ENCODE measurements at places on chromosomes 12 and 14. TPM values are rescaled to one million over a fixed set of nuclear protein-coding genes. Genes with fewer than 3 reads are reported as not detected.

The LMNTD1 gene
- not detected for total RNA-seq

The MANSC4 gene
- total RNA-seq: not detected

The A2ML1 gene
- not detected for total RNA-seq

The TCL1B gene
- total RNA-seq: not detected

The HSPB8 gene
- not detected for total RNA-seq

The COX8C gene
- total RNA-seq: not detected
